ENCODE measurements at places on chromosomes 16 and 17.

- DNase-seq: no peak
Measured at GRCh38 chr16:75244225-75244809, 7.1 kb downstream of the BCAR1 start.

DNA sequence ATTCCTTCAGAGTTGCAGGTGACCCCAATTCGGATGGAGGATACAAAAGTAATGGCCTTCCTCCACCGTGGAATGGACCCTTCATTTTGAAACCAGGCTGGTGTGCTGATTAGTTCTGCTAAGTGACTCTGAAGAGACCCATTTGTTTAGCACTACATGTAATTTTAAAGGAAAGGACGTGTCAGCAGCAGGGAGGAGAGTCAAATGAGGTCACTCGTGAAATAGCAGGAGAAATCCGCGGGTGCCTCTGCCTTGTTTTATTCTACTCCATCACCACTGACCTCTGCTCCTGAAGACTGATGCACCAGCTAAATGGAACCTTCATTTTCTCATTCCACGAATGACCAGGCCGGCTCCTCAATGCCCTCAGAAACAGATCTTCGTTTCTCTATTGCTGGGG lies 589.2 kb downstream of the CDH11 start:
- no peak for DNase-seq

- no peak for DNase-seq
Measured at GRCh38 chr16:24800586-24800985, 45.2 kb upstream of the SLC5A11 start.

GRCh38 chr16:2529061-2529931 lies 1.9 kb downstream of the CEMP1 start:
- DNase-seq: no peak

DNA sequence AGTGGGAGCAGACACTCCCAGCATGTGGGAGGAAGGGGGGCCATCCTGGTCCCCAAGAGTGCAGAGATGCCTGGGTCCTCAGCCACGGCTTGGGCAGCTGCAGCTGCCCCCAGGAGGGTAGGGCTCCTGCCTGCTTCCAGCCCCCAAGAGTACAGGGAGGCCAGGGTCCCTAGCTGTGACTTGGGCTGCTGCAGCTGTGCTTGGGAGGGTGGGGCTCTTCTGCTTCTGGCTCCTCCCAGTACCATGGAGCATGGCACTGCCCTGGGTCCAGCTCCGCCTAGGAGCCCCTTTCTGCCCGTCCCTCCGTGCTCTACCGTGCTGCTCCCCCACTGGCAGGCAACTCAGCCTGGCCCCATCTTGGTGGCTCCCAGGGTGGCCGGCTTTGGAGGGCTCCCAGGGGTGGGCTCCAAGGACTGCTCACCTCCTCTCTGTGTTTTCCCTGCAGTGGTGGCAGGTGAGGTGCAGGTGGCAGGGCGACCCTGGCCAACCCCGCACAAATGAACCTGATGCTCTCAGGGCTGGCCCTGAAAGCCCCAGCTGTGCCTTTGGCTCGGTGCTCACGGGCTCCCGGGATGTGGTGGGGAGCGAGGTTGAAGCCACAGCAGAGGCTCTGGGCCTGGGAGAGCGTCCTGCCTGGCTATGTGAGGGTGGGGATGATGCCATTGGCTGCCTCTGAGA lies 18.5 kb upstream of the USP22 start:
- no peak for DNase-seq

GRCh38 chr16:75206749-75207451 lies at the start of gene CTRB2:
CTRB2 (minus strand) TSS chr16:75207161; CDS start chr16:75207141, 20 bp downstream.
- no peak for DNase-seq

- DNase-seq: no peak
Measured at GRCh38 chr16:4597174-4597573, 17.5 kb downstream of the UBALD1 start.

DNA sequence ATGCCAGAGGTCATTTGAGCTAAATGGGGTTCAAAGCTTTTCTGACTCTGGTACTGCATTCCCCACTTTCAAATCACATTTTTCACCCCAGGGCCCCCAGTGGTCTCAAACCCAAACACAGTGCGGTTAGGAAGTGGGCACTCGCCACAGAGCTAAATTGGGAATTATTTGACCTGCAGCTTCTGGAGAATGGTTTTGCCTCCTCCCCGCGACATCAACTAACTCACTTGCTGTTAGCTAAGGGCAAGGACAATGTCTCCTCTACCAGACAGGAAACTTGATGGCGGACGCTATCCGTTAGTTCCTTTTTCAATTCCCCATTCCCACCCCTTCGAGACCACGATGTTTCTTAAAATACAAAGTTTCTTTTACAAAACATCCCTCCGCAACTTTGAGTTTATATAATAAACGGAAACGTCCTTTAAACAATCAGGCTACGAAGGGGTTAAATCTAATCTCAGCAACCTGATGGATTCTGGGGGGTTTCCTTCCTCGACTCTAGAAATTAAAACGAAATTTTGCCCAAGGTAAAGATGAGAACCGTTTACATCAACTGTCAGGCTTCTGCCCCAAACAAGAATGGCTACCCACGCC lies 500 bp upstream of the KAT7 start:
- DNase-seq: no peak

- DNase-seq: no peak
Measured at GRCh38 chr17:29789196-29790170, 140.5 kb downstream of the SSH2 start.

DNA sequence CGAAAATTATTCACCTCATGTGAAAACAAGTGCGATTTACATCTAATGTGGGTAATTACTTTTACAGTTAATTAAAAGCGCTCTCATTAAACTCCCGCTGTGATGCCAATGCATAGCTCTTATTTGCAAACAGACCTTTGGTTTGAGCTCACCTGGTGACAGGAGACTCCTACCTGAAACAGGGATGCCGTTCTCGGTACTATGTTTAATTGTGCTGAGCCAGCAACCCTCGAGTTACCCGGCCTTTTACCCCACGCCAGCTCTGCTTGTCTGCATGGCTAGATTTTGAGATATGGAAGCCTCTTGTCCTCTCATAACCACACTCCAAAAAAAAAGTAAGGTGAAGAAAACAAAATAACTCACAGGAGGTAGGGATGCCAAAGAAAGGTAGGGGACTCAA lies 690.4 kb upstream of the RBFOX1 start:
- DNase-seq: no peak

- DNase-seq: no peak
Measured at GRCh38 chr16:26196310-26196709, 504.6 kb downstream of the HS3ST4 start.

- no peak for DNase-seq
Measured at GRCh38 chr17:4087911-4088693, 54.7 kb downstream of the ZZEF1 start.

DNA sequence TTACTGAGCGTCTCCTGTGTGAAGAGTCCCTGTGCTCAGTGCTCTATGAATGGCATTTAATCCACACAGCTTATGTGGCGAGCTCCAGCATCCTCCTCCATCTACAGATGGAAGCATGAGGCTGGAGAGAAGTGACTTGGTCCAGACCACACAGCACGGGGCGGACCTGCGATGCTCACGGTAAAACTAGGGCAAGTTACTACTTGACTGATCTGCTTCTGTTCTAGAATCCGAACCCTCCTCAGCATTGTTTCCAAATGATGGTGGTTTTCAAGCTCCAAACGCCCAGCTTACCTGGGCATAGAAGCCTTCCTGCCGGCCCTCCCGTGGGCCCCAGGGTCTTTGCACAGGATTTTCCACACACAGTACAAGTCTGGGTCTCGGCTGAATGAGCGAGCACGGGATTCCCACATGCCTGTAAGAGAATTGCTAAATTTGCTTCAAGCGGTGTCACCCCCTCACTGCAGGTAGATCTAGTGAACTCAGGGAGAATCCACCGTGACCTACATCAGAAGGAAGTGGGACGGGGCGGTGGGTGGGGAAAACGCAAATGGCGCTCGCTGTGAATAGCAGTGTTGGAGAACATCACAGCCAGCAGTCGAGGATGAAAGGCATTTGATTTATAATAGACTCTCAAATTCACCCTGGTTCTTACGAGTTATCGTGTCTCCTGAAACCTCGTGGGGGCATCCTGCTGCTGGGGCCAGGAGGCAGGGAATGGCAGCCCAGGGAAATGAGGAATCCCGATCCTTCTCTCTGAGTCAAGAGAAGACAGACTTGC lies 101.1 kb downstream of the CMIP start:
- DNase-seq: peak; percentile 13

DNA sequence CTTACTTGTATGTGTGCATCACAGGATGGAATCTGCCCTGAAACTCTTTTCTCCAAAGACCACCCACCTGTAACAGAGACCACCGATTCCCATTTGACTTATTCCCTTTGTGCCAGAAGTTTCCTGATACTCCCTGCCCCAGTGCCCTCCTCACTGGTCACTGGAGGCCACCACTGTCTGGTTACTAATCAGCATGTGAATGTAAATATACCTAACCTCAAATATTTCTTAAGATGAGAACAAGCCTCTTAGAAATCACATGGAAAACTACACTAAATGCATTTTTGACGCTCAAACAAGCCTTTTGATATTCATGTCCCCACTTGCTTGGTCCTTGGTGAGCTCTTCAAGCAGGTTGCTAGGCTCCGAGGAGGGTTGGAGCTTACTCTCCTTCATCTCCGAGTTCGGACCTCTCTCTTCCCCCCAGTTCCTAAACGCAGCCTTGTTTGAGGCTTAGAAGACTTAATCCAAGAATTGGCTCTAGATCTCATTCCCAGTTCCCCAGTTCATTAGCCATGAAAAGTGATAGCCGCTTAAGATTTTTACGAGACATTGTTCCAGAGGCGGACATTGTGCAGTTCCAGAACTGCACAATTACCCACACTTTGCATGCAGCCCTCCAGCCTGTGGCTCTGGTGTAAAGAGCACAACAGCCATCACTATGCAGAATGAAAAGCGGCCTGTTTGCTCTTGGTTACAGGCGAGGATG lies 579.2 kb upstream of the PSMD7 start:
- no peak for DNase-seq

DNA sequence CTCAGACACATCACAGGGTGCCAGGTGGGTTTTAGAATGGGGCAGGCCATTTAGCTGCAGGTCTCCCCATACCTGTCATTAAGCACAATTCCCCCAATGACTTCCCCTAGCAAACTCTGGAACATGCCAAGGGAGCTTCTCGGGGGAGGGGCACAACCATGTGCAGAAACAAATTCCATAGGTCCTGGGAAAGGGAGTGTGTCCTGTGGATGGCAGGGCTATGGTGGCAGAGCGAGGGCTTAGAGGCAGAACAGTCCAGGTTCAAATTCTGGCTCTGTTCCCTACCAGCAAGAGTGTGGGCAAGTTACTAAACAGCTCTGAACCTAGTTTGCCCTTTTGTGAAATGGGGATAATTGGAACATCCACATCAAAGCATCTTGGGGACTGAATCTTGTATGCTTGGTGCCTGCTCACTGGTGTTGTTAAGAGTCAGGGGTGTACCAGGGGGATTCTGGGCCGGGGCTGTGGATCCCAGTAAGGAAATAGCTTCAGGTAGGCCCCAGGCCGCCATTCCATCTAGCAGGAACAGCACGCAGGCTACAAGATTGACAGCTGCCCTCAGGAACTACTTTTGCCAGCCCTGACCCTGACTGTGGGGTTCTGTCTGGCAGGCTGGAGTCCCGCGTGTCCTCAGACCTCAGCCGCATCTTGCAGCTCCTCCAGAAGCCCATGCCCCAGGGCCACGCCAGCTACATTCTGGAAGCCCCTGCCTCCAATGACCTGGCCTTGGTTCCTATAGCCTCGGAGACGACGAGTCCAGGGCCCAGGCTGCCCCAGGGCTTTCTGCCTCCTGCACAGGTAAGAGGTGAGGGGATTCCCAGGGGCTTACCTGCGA lies 5.6 kb upstream of the DCAF7 start:
- no peak for DNase-seq

DNA sequence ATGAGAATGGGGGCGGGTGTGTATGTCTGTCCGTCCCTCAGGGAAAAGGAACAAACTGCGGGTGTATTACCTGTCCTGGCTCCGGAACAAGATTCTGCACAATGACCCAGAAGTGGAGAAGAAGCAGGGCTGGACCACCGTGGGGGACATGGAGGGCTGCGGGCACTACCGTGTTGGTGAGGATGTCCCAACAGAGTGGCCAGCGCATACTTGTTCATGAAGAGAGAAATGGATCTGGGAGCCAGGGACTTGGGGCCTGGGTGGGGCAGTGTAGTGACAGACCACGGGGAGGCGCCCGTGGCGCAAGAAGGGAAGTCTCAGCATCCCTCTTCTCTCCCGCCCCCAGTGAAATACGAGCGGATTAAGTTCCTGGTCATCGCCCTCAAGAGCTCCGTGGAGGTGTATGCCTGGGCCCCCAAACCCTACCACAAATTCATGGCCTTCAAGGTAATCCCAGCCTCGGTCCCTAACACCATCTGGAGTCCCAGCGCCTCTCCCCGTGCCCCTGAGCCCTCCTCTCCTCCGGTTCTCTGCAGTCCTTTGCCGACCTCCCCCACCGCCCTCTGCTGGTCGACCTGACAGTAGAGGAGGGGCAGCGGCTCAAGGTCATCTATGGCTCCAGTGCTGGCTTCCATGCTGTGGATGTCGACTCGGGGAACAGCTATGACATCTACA lies 3.5 kb upstream of the C17orf107 start:
- DNase-seq: no peak

DNA sequence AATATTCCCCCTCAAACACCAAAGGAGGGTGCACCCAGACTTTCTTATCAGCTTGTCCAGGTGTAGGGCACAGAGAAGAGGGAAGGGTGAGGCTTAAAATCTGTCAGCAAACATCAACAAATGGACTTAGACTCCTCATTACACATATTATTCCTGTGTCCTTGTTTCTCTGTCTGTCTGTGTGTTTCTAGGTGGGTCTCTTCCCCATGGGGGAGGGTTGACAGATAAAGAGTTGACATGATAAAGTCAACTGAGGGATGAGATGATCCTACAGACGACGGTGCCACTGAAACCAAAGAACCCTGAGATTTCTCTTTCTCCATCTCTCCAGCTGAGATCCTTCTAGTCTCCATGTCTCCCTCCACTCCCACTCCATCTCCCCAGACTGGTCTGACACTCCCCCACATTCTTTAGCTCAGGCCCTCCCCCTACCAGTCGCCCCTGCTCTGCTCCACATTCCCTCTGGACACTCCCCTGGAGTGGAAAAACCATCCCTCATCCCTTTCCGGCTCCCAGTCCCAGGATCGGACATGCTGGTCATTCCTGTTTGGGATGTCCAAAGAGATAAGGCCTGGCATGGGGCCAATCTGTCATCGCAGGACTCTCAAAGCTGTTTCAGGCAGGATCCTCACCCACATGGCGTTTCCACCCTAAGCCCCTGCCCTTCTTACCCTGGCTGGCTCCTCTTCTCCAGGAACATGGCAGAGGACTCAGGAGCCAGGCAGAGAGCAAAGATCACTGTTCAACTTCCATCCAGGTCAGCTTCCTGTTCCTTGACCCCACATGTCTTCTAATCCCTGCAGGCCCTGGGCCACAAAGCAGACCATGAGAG lies 2.9 kb upstream of the ITGA3 start:
- no peak for DNase-seq
